ENCODE measurements at places on chromosomes 2 and 18.
A peak's percentile ranks its signal among the peaks of the same experiment; 100 is the strongest.

- no peak for DNase-seq
These were observed 66.1 kb downstream of the GYPC start for GRCh38 chr2:126722081-126722480.

DNA sequence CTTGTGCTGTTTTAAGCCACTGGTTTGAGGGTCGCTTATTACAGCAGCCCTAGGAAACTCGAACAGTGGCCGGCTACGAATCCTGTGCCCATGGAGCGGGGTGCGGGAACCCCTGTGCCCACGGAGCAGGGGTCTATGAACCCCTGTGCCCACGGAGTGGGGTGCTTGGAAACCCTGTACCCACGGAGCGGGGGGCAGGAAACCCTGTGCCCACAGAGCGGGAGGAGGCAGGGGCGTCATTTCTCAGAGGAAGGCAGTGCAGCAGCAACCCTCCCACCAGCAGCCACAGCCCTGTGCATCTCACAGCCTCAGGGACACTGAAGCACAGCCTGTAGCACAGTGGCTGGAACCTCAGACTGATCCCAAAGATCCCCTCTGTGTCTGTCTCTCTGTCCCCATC lies 34.2 kb upstream of the GPC1 start:
- DNase-seq: no peak

DNA sequence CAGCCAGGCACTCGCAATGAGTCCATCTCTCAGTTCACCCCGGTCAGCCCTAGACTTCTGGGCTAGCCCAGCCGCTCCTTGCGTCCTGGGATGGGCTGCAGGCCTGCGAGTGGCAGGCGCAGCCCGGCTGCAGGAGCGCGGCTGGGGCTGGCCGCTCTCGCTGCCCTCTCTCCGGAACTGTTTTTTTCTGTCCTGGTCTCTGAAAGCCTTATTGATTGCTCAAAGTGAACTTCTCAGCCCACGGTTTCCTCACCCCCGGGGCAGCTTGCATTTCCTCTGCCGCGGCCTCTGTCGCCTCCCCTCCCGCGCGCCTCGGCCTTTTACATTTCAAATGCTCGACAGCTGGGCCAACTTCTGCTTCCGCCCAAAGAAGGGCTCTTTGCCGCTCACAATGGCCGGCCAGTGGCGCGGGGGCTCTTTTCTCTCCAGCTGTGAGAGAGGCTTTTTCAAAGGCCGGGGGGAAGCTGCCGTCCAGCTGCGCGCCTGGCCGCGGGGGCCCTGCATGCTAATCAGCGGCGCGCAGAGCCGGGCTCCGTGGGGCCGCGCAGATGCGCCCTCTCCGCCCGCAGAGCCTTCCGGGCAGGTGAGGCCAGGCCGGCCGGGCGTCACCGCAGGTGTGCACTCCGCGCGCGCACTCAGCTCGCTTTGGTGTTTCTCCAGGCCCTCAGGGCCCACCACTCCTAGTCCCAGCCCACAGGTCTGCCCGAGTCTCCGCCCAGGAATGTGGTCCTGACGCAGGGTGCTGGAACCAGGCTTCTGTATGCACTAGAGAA lies 513.8 kb downstream of the RNF144A start:
- DNase-seq: peak; percentile 80

DNA sequence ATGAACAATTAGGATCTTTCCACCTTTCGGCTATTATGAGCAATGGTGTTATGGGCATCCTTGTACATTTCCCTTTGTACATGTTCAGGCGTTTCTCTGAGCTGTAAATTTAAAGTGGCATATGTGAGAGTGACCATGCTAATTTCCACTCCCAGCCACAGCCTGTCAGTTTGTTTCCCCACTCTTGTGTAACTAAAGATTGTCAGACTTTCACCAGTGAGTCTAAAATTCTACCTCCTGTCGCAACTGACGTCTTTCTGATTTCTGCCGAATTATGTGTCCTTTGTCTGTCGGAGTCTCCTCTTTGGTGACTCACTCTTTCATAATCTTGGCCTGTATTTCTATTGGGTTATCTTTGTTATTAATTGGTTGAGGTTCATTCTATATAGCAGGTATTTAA lies 50.7 kb downstream of the TRAPPC12 start:
- DNase-seq: no peak

DNA sequence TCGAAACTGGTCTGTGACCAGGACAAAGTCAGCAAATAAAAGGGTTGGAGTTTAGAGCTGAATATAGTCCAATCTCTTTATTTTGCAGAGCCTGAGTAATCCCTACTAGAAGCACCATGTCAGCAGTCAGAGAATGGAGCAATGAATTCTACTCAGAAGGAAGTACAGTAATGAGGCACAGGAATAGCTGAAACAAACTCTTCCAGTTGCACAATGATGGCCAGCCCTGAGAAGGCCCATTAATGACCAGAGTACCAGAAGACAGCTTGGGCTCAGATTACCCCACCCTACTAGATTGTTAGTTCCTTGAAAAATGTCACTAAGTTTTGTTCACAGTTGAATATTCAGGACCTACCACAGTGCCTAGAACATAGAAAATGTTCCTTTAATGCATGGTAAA lies 40.3 kb upstream of the SCG2 start:
- no peak for DNase-seq

DNA sequence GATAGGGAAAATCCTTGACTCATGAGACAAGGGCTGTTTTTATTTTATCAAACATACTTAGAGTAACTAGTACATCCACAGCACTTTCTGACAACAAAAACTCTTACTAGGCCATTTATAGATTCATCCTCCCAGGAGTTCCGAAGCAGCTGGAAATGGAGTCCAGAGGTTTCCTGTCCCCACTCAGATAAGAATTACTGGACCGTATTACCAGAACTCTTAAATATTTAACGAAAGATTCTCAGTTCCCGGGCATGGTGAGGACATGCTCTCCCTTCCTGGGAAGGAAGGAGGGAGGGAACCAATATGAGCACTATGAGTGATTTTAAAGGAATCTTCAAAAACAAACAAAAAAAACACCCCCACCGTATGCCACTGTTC lies 41.2 kb downstream of the AKAIN1 start:
- no peak for DNase-seq

DNA sequence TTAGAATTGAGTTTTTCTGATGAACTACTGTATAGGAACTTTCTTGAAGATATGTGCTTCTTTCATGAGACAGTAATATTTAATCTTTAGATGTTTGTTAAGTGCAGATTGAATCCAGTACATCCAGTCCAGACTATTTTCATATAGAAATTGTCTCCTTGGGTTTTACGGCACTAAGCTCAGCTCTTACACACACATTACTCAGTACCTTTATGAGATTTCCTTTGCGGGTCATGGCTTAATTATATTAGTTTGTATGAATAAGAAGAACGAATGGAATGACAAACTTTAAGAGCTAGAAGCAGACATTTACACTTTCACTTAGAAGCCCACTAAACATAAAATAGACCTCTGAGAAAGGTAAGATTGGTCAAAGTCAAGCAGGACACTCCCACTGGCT lies 223.3 kb upstream of the THUMPD2 start:
- no peak for DNase-seq

- DNase-seq: peak; percentile 54
These were observed 34.9 kb downstream of the ANO7 start for GRCh38 chr2:241223211-241224017.

DNA sequence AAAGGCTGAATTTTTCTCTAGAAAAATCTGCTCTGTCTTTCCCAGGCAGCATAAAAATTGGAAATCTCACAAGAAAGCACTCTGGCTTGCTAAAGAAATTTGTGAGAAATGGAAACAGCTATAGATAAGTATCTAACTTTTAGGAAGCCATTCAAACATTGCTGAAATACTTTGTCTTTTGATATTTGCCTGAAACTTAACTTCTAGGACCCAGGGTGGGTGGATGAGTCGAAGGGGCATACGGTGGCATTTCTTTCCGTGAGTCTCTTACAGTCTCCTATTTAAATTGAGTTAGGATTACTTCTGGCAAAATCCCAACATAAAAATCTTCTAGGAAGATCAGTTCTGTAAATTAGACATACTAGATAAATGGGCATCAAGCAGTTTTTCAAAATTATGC lies 532 bp upstream of the COL3A1 start:
- no peak for DNase-seq

- no peak for DNase-seq
These were observed 29.4 kb downstream of the PSTPIP2 start for GRCh38 chr18:46042571-46043123.

DNA sequence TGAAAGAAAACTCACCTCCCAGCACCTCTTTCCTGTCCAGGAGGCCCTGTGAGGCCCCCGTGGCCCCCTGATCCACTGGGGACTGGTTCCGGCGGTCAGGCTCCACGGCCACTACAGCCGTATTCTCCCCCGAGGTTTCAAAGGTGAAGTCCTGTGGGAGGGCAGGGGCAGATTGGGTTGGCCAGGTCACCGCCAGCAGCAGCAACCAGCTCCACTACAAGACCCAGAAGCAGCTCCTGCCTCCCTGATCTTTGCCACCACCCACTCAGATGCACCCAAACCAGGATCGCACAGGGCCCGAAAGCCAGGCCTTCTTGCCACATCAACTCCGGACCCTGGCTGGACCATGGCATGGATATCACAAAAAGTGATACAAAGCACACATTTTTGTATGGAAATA lies 21.9 kb downstream of the SDC1 start:
- no peak for DNase-seq

DNA sequence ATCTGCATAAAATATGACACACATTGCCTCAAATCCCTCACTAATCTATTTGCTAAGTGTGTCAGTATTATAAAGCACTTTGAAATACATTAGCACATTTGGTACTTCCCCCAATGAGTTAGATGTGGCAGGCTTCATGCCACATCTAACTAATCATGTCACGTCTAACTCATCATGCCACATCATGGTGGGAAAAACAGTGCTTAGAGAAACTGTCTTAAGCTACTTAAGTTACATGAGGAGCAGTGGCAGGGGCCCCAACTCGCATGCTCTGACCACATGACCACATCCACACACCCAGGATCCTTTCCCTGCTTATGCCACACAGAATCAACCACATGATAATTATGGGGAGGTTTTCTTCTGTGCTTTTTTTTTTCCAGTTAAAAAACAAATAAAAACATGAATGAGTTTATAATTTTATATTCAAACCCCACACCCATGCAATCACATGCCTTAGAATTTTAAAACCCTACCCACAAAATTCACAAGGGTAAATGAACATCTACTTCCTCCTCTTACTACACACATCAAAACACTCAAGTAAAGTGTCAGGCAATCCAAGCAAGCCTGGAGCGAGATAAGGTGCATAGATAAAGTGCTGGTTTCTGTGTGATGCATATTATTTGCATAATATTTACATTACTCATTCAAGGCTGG lies 1.6 kb downstream of the ABCA12 start:
- no peak for DNase-seq

DNA sequence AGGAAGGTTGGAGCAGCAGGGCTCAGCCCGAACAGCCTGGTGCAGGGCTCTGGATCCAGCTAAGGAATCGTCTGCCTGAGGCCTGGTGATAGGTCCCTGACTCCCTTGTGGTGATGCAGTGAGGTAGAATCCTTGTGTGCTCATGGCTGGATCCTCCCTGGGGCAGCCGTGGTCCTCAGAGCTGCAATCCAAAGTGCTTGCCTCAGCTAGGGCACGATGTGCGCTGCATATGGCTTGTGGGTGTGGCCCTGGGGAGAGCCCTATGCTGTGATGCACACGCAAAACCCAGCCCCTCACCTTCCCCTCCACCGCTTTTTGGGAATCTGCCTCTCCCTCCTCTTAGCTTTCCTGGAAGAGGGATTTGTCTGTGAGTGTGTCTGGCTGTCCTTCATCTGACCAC lies 142.2 kb downstream of the DYSF start:
- DNase-seq: no peak

- DNase-seq: no peak
These were observed 18.3 kb downstream of the IL1B start for GRCh38 chr2:112818094-112818902.

DNA sequence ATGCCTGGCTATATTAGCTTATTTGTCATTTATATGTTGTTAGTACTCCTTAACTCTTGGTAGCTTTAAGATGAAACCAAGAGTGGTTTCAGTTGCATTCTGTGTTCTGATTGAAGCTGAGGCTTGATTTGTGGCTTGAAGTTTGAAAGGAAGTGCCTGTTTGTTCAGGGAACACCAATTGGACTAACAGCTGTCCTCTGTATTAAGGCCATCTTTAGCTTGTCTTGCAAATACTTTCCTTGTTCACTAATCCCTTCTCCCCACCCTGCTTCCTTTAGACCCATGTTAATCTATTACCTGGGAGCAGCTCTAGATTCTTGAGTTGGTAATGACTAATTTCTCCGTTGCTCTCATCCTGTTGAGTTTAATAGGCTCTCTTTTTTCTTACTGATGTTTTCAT lies 13.4 kb downstream of the ITGA6 start:
- DNase-seq: no peak

DNA sequence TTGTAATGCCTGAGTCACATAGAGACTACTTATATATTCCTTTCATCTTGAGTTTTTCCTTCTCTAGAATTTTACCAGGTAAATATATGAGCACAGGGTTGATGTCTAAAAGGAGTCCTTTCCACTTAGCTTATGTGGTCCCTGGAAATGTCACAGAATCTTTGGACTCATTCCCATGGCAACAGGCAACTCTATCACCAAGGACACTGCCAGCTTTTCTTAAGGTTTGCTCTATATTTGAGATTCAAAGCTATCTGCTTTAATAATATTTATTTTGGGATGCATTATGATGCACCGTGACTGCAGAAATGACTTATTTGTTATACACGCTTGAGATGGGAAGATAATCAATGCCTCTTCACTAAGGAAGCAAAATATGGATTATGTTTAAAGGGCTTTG lies 363.0 kb downstream of the PLCL1 start:
- no peak for DNase-seq

- no peak for DNase-seq
These were observed 23.3 kb downstream of the LDLRAD4 start for GRCh38 chr18:13241893-13242175.

GRCh38 chr2:221517696-221518151 lies 54.4 kb downstream of the EPHA4 start:
- DNase-seq: peak; percentile 54

- DNase-seq: no peak
These were observed 3.4 kb downstream of the C2orf69 start for GRCh38 chr2:199914372-199914958.

DNA sequence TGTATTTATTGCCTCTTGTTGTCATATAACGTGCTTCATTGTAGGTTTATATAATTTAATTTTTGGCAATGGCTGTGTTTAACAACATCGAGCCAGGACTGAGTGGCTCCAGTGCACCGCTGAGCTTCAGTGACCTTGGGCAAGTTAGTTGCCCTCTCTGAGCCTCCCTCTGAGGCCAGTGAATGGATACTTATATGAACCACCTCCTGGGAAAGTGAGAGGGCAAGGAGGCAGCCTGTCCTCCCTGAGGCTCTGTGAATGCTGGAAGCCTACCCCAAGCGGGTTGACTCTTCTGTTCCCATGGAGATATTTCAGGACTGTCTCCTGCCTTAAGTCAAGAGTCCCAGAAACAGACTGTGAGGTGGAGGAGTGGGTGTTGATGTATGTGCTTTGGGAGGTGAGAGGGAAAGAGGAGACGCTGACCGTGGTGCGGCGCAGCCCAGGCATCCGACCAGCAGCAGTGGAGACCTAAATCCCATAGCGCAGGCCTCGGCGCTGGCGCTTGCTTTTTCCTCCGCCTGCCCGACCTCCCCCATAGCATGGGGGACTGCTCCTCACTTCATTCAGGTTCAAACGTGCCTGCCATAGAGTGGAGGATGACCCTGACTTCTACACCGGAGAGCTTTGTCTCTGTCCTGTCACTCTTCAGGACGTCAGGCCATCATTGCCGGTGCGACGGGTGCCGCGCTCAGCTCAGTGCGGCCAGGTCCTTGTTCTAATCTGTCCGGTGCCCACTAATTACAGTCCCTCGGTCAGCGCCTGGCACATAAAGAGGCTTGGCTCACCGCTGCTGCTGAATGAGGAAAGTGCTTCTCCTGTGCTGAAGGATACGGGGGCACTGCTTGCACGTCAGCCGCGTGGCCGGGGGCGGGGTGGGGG lies 167.3 kb upstream of the HS6ST1 start:
- no peak for DNase-seq
